NCI-H2107 (cell line): ENCODE measurements at places on chromosomes 6 and 20.
A peak's percentile ranks its signal among the peaks of the same experiment; 100 is the strongest.

DNA sequence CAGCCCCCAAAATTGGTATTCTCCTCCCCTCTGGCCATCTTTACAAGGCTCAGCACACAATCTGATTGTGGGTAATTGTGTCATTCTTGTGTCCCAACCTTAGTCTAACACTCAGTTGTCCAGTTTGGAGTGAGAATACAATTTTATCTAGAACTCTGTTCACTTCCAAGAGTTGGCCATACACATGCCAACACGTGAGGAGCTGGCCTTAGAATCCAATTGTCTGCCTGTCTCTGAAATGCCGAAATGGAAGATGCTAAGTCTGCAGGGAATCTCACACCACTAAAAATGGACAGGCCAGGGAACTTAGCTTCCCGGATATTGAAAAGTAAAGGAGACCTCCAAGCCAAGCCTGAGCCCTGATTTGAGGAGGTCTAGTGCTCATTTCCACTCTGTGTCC lies 12.3 kb downstream of the FOXA2 start:
- no peak for DNase-seq

- no peak for DNase-seq
Observed at GRCh38 chr6:111880181-111880888, 7.1 kb upstream of the FYN start.

DNA sequence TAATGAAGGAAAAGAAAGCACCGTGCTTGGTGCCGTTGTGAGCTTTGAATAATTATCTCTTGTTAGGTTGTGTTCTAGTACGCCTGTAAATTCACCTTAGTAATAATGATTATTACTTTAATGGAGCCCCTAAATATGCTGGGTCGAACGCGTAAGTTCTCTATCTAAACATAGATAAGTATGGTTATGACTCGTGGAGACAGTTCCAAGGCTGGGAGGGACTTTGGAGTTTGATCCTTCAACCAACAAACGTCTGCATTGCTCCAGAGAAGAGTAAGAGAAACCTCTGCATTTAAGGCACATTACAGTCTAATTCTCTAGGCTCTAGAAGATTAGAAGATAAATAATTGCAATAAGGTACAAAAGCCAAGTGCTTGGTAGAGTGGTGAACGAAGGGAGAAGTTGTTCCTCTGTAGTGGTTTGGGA lies 514 bp downstream of the ACOT13 start:
- DNase-seq, result no peak

GRCh38 chr20:15297059-15297875 lies 959.9 kb upstream of the FLRT3 start:
- no peak for DNase-seq

DNA sequence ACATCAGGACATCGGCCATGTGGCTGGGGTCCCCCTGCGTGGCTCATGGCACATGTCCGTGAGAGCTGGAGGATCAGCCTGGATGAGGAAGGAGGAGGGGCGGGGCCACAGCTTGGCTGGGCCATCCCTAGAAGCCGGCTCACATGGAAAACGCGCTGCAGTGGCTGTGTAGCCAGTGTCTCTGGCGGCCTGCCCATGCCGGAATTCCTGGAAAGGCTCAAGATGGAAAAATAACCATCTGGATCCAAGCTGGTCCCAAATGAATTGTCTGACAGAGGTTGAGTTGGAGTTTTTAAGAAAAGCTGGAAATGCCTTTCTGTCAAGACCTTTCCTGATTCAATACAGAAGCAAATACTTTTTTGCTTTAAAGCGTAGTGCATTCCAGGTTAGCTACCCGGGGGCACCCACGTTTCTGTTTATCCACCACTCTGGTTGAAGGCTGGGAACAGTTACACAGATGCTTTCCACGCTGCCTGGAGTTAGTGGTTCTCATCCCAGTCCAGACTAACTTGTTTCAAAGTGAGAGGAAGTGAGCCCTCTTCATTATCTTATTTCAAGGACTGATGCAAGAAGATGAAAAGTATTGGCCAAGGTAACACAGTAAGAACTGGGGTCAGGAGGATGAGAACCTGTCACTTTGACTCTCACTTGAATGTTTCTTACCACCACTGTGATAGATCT lies 99.0 kb downstream of the GMPR start:
- DNase-seq, result no peak

GRCh38 chr6:104930939-104931338 lies 26.0 kb upstream of the LIN28B start:
- no peak for DNase-seq

- no peak for DNase-seq
Observed at GRCh38 chr20:3514012-3514642, 43.3 kb downstream of the ATRN start.

DNA sequence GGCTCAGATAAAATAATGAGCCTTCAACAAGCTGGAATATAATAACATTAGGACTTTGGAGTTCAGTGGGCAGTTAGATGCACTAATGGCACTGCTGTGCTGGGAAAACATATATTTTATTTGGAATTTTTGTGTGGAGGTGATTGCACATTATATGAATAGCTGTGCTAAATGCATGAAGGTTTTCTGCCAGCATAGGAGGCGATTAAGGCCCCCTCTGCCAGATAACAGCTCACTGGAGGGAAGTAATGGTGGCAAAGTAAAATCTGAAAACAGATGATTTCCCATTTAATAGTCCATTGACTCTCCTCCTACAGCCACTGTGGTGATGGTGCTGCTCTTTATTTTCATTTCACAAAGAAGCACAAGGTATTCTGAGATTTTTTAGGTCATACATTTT lies 326.0 kb downstream of the GRIK2 start:
- DNase-seq, result no peak

DNA sequence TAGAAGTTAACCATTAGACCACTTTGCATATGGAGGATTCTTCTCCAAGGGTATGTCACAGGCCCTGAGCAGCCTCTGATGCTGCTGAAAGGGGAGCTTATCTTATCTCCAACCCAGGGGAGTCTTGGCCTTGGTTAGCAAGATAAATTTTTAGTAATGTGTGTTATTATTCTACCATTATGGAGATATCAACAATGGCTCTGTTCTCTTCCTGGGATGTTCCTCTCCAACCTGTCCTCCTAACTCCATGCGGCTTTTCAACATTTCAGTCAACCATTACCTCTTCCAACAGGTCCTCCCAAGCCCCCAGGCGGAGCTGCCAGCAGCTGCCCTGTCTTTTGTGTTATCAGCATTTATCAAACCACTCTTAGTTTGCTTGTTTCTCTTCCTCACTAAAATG lies 48.4 kb upstream of the FOXC1 start:
- DNase-seq, result no peak

DNA sequence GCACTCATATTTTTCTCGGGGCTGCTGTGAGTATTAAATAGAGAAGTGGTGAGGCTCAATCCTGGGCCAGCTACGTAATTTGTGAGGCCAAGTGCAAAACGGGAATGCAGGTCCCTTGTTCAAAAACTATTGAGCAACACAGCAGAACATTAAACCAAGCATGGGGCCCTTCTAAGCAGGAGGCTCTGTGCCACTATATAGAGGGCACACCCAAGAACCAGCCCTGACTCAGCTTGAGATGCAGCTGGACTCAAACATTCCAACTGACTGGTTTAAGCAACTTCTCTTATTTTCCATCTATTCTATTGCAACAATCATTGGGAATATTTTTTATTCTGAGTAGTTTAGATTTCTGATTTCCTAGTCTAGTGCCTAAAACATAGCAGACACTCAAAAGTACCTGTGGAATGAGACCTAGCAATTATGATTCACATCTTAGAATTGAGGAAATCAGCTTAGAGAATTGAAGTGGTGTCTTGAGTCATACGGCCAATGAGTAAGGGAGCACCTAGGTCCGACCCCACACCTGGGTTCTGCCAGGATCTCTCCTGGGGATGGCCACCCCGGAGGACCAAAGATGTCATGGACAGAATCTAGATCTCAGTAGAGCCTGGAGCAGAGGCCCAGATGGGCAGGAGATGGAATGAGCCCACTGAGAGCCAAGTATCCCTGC lies 1.3 kb downstream of the SIRPB2 start:
- DNase-seq, result no peak

- no peak for DNase-seq
Observed at GRCh38 chr20:6664574-6664973, 102.9 kb upstream of the BMP2 start.

DNA sequence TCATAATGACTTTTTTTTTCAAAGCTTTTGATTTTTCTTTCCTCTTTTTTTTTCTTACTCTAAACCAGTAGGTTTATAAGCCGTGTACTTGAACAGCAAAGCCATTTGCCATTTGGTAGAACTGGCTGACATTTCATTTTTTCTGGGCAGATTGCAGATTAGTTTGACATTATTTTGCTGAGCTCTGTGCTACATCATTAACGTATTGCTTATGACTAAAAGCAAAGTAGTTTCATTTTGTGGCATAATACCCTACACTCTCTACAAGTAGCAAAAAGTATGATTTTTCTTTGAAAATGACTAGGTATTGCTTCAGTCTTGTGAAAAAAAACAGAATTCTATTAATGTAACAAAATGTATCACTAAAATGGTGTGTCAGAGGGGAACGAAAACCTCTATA lies 141.3 kb downstream of the GRIK2 start:
- DNase-seq, result no peak

- DNase-seq, result no peak
Observed at GRCh38 chr6:150967910-150968309, 102.4 kb downstream of the MTHFD1L start.

- DNase-seq, result peak; percentile 52
Observed at GRCh38 chr6:13445005-13445743, 42.2 kb downstream of the GFOD1 start.

GRCh38 chr6:158071121-158072082 lies 89.7 kb downstream of the SYNJ2 start:
- DNase-seq, result no peak

GRCh38 chr6:18206591-18206990 lies 51.4 kb downstream of the KDM1B start:
- no peak for DNase-seq

DNA sequence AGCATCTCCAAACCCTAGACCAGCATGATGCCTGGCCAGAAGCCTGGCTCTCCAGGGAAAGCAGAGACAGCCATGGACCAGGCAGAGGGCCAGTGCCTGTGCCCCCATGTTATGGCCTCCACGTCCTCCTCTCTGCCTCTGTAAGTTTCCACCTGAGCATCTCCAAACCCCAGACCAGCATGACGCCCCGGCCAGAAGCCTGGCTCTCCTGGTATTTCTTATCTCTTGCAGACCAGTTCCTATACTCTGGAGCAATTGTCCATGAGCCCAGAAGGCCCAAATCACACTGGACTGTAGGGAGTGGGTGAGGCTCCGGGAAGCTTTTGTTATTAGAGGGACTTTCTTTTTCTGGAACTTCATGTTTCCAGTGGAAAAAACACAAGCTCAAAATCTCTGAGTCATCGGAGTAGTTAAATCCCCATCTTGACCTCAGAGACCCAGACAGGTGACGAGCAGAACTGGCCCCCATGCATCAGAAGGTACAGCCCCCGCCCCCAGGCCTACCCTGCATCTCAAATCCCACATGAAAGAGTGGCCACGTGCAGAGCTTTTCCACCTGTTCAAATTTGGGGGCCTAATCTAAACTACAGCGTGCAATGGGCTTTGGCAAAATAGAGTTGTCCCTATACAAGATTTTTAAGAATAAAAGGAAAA lies 110.2 kb upstream of the FOXQ1 start:
- DNase-seq, result no peak

GRCh38 chr6:1363298-1363697 lies 26.1 kb upstream of the FOXF2 start:
- DNase-seq, result no peak

DNA sequence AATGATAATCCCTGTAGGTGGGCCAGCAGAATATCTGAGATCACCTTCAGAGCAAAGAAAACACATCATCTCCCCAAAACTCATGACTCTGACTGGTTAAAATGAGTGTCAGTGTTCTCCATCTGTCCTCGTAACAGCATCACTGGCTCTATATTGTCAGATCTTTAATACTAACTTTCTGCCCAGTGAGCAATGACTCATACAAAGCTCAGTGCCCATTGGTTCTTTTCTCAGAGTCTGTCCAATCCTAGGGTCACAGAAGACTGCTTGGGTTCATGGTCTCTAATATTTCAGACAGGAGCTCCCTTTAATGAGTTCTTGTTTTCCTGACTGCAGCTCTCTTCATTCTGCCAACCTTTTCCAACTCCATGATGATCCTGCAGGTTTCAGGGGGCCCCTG lies 36.4 kb downstream of the HLA-DPB1 start:
- no peak for DNase-seq

GRCh38 chr6:13026557-13026956 lies 301.8 kb downstream of the TBC1D7 start:
- no peak for DNase-seq

- DNase-seq, result no peak
Observed at GRCh38 chr6:42427871-42428270, 23.9 kb downstream of the TRERF1 start.

GRCh38 chr6:166950443-166950821 lies 5.9 kb downstream of the RNASET2 start:
- no peak for DNase-seq

- DNase-seq, result no peak
Observed at GRCh38 chr20:9206486-9206885, 137.6 kb downstream of the PLCB4 start.

- DNase-seq, result no peak
Observed at GRCh38 chr6:7047128-7047527, 60.6 kb upstream of the RREB1 start.

DNA sequence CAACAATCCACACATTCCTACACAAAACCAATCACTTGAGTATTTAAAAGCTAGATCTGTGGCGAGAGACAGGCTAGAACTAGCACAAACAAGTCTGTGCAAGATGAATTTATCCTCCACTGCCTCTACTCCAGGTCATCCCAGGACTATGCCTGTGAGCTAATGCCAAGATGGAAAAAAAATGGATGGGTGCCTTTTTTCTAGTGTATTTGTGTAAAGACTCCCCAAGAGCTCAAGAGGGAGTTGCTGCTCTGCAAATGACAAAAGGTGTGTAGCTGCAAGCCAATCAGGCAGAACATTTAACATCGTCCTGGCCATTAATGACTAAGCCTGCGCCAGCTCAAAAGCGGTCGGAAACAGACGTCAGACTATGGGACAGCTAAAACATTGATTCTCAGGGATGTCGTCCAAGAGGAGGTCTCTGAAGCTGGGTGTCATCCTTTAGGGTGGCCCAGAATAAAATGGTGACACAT lies 21.9 kb downstream of the ATXN1 start:
- no peak for DNase-seq

DNA sequence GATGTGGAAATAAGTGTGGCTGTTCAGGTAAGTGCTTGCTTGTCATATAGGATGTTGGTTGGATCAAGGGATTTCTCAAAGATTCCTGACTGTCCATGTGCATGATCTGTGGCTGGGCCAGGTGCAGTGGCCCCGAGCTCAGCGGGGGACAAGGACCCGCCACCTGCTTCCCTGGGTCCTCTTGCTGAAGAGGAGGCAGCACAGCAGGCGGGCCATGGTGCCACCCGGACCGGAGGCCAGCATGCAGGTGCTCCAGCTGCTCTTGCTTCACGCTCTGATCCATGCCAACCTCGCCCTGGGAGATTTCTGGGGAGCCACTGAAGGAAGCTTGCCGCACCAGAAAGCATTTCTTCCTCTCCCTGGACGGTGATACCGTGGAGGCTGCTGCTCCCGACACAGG lies 173.8 kb downstream of the HIVEP2 start:
- peak; percentile 66 for DNase-seq
